AG09309 (cell line): ENCODE measurements at places on chromosomes 4 and X.

GRCh38 chr4:86730310-86730709 is 118.9 kb downstream of the SLC10A6 start:
- DNase-seq = no peak

DNA sequence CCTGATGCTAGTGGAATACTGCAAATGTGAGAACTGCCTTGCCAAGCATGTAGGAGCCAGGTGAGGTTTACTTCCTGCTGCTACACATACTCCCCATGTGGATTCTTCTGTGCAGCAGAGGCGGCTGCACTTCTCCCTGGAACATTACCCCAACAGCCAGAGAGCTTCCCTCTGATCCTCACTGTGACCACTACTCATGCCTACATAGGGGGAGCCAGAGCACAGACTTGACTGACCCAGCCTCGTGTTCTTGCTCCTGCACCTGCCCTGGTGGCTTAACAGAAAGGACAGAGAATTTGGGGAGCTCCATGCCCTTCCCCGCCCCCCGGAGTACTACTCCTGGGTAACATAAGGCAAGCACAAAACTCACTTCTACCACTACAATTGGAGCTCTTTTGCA is 38.4 kb downstream of the UGT2A2 start:
- DNase-seq = no peak

DNA sequence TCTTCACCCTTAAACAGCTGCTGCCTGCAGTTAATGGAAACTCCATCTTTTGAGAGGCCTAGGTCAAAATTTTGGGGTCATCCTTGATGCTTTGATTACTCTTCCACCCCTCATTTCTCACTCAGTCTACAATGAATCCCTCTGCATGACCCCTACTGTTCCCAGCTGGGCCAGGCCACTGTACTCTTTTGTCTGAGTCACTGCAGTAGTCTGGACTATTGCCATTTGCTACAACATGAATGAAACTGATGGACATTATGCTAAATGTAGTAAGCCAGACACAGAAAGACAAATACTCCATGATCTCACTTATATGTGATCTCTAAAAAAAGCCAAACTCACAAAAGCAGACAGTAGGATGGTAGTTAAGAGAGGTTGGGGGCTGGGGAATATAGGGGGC is 28.3 kb downstream of the STK32B start:
- DNase-seq = no peak

DNA sequence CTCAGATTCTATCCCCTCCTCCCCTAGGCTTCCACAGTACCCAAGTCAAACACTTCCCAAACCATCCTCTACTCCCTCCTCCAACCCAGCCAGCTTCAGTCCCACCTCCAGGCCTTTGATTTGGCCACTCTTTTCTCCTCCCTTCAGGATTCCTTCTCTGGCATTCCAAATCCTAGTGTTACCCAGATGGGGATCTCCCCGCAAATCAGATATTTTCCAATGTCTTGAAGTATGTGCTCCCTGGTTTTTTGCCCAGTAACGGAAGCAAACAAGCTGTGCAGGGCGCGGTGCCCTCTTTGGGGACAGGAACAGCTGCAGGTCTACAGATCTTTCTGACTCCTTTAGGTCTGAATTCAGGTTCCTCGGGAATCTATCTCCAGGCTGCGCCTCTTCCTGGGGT is 2.2 kb upstream of the SYN1 start:
- no peak for DNase-seq

GRCh38 chrX:147950352-147950751 is 30.8 kb upstream of the FMR1NB start:
- DNase-seq = no peak

DNA sequence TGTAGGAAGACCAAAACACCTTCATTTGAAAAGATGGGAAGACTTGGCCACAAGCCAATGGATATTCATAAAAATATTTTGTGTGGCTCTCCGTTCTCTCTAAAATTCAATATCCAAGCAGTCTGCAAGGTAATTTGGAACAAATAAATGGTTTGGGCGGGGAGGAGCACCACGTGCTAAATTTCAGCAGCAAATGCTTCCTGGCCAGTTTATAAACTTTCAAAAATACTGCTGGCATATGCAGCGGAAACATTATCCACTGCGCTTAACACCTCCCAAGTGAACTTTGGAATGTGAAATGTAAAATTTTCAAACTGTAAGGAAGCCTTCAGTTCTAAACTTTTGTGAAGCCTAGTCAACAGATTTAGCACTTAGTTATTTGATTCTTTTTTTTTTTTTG is 191.0 kb downstream of the NSUN7 start:
- no peak for DNase-seq

DNA sequence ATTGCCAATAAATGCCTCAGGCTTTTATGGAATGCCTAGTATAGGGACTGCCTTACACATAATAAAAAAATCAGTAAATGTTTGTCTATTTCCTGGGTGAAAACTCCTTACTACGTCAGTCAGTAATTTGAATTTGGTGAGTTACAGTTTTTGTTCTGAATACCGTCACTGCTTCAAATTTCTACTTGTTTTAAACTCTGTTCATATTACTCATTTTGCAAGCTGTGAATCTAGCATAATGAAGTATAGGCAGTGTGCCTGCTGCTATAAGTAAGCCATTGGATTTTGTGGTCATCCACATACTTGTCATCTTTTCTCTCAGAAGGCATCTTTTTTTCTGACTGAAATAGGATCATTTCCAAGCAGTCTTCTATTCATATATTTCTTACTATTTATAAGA is 43.1 kb downstream of the SYNPO2 start:
- no peak for DNase-seq

GRCh38 chr4:73750730-73751129 is 10.4 kb downstream of the CXCL8 start:
- no peak for DNase-seq

GRCh38 chr4:173522160-173522950 is 7.7 kb downstream of the HAND2 start:
- peak; percentile 54 for DNase-seq

DNA sequence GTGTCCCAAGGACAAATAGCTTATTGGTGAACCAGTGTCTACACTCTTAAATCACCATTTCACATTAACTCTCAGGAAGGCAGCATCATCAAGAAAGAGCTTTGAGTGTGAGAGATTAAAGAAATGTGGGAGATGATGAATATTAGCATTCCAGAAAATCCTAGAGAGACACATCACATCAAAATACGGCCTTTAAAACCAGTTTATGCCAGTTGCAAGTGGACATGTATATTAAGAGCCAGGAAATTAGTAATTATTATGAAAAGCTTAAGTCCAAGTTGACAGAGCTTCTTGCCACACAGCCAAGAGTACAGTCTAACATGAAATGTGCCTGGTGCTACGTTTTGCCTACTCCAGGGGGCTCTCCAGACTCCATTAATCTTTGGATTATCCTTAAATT is 503.0 kb upstream of the BOD1L1 start:
- DNase-seq = no peak

DNA sequence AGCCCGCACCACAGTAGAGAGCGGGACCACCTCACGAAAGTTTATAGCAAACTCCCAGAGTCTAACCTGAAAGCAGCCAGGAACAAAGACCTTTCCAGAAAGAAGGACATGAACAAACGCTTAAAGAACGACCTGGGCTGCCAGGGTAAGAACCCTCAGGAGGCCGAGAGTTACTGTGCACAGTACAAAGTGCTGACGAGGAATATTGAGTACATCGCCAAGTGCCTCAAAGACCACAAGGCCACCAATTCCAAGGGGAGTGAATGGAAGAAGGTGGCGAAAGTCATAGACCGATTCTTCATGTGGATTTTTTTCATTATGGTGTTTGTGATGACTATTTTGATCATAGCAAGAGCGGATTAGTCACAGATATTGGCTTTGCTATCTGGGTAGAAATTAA is 19.0 kb downstream of the CHRNA9 start:
- DNase-seq = no peak

GRCh38 chrX:24245202-24245601 is 68.7 kb downstream of the SUPT20HL2 start:
- peak; percentile 57 for DNase-seq

DNA sequence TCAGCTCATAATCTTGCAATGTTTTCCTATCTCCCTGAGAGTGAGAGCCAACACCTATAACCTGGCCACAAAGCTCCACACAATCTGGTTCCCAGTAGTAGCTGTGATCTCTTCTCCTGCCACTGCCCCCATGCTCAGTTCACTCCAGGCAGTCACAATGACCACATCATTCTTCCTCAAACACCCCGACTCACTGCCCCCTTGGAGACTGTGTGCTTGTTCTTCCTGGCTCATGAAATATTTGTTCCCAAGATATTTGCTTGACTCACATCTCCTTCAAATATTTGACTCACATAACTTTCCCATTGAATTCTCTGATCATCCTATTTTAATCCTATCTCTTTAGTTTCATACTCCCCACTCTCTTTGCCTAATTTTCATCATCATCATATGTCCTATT is 173.7 kb downstream of the AREG start:
- no peak for DNase-seq

- no peak for DNase-seq
Observed at GRCh38 chr4:71400810-71401209, 62.0 kb downstream of the SLC4A4 start.

- DNase-seq = no peak
Observed at GRCh38 chrX:9698576-9698975, 67.1 kb downstream of the GPR143 start.

DNA sequence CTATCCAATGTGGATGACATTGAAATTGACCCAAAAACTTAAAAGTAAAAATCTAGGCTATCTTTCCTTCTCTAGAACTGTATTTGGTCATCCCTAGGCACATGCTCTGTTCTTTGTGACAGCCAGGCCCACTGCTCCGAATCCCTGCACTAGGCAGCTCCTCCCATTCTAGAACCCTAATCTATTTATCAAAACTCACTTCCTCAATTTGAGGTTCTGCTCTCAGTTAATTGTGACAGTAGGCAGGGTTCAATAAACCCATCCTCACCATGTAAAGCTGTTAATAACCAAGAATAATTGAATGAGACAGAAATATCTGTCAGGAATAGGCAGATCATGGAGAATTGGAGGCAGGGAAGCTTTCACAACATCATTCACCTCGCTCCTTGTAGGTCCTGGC is 51.9 kb upstream of the IRF2 start:
- DNase-seq = no peak

GRCh38 chr4:28378109-28378830 is 1517.6 kb downstream of the STIM2 start:
- DNase-seq = no peak

GRCh38 chr4:105147553-105148161 is 981 bp downstream of the TET2 start:
- DNase-seq = no peak

DNA sequence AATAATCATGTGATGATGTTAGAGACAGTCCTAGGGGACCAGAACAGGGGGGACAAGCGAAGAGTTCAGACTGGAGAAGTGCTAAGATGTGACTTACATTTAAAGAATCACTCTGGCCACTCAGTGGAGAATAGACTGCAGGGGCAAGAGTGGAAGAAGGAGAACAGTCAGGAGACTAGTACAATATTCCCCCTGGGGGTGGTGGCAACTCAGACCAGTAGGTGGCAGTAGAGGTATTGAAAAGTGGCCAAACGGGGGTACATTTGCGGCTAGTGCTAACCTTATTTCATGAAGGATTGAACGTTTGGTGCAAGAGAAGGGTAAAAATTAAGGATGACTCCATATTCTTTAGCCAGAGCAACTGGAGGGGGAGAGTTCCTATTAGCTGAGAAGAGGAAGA is 2.7 kb upstream of the BMX start:
- no peak for DNase-seq

DNA sequence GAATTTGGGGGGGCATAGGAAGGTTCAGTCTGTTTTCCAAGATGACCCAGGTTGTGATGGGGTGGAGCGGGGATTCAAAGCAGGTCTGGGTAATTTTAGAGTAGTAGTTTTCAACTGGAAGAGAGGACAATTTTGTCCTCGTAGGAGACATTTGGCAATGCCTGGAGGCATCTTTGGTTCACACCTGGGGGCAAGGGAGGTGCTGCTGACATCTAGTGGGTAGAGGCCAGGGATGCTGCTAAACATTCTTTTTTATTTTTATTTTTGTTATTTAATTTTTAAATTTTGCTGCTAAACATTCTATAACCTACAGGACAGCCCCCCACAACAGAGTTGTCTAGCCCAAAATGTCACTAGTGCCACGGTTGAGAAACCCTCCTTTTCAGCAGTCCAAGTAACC is 1.9 kb downstream of the RAB9A start:
- DNase-seq = no peak

DNA sequence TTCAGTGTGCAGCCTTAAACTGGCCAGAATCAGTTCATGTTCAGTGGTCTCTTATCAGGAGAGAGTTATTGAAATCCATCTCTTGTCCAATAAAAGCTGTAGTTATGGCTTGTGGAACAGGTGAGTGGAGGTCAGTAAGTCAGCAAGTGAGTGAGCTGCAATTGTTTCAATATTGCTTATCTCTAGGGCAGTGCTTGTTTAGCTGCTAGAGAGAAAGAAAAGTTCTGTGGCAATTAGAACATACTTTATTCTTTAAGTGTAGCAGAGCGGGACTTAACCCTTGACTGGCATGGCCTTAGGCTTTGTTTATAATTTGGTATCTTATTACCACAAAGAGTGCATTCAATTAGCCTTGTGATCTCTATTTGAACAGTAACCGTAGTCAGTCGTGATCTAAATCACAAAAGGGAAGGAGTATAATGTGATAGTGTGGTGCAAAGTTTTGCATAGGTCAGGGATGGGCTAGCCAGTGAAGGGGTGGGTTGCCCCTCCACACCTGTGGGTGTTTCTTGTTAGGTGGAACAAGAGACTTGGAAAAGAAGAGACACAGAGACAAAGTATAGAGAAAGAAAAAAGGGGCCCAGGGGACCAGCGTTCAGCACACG is 6.9 kb upstream of the ETDC start:
- DNase-seq = no peak

DNA sequence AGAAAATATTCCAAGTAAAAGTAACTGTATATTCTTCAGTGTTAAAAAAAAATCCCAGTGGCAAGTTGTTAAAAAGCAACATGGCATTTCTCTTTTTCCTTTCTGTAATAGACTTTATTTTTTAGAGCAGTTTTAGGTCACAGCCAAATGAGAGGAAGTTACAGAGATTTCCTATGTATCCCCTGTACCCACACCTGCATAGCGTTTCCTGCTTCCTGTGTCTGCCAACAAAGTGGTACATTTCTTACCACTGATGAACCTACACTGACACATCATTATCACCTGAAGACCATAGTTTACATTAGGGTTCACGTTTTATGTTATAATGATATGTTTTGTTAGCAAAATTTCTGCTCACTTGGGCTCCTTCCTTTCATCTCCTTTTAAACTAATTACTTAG is 124.7 kb downstream of the GPAT3 start:
- no peak for DNase-seq
